ENCODE measurements at places on chromosomes 13 and 19. TPM values are rescaled to one million over a fixed set of nuclear protein-coding genes. Genes with fewer than 3 reads are reported as not detected.

DNA sequence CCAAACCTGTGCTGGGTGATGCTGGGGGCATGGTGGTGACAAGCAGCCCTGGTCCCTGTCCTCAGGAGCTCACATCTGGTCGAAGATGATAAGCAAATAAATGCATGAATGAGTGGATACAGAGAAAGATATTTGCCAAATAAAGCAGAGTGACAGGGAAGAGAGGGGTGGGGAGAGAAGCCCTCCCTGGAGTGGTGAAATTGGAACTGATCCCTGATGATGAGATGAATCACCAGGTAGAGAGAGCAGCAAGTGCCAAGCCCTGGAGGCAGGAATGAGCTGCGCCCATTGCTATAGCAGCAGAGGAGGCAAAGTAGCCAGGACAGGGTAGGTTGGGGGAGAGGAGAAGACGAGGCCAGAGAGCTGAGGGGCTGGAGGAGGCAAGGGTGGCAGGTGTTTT lies 13.7 kb downstream of the FXYD5 start:
- DNase-seq, result no peak
- H3K27me3 ChIP-seq, result no peaks in the 10 kb centered on the region
- H3K27ac ChIP-seq, result no peak overlapping the region
- no peak overlapping the region for H3K4me3 ChIP-seq

DNA sequence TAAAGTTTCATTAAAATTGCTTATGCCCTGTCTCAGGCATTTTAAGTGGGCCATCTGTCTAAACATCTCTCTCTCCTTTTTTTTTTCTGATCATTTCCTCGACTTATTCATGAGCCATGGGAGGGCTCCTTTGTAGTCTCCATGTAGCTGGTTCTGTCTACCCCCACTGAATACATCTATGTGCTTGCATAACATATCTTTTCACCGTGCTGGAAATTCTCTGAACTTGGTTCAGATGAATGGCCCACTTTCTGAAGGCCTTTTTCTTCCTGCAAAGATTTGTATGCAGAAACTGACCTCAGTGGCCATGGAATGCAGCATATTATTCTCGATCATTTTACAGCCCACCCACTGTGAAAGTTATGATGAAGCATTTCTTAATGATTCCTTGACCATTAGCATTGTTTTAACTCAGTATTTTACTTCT lies 225.3 kb downstream of the GGACT start:
- H3K36me3 ChIP-seq, result peaks cover 3% of the 10 kb centered on the region
- H3K4me3 ChIP-seq, result no peak overlapping the region
- no peaks in the 10 kb centered on the region for H3K27me3 ChIP-seq
- H3K4me1 ChIP-seq, result no peaks in the 10 kb centered on the region

GRCh38 chr13:76440568-76440967 lies 445.6 kb downstream of the KCTD12 start:
- H3K27me3 ChIP-seq, result no peaks in the 10 kb centered on the region
- no peaks in the 10 kb centered on the region for H3K4me1 ChIP-seq
- no peak overlapping the region for H3K4me3 ChIP-seq

DNA sequence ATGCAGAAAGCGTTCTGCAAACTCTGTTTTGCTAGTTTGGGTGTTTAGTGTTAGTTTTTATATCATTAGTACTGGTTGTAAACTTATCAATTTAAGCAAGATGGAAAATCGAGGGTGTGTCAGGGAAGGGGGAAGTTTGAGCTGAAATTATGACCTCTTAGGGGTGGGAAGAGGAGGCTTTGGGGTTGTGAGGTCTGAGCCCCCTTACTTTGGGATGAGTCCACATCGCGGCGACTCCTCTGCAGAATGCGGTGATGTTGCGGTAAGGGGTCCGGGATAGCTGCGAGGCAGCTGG lies 743 bp upstream of the NDUFS7 start:
- DNase-seq, result no peak
- H3K4me3 ChIP-seq, result peak overlapping the region; percentile 79
- H3K4me1 ChIP-seq, result peaks cover 28% of the 10 kb centered on the region
- peak overlapping the region; percentile 96 for H3K27ac ChIP-seq
- peaks cover 11% of the 10 kb centered on the region for H3K36me3 ChIP-seq

GRCh38 chr13:61024046-61024445 lies 391.6 kb downstream of the PCDH20 start:
- H3K36me3 ChIP-seq, result no peaks in the 10 kb centered on the region
- H3K4me1 ChIP-seq, result no peaks in the 10 kb centered on the region
- no peak overlapping the region for H3K27ac ChIP-seq
- no peak overlapping the region for H3K4me3 ChIP-seq
- DNase-seq, result no peak
- H3K27me3 ChIP-seq, result no peaks in the 10 kb centered on the region

GRCh38 chr19:46555628-46556280 lies 45.4 kb upstream of the CALM3 start:
- no peaks in the 10 kb centered on the region for H3K27me3 ChIP-seq
- H3K36me3 ChIP-seq, result no peaks in the 10 kb centered on the region
- no peak for DNase-seq
- H3K4me1 ChIP-seq, result no peaks in the 10 kb centered on the region

DNA sequence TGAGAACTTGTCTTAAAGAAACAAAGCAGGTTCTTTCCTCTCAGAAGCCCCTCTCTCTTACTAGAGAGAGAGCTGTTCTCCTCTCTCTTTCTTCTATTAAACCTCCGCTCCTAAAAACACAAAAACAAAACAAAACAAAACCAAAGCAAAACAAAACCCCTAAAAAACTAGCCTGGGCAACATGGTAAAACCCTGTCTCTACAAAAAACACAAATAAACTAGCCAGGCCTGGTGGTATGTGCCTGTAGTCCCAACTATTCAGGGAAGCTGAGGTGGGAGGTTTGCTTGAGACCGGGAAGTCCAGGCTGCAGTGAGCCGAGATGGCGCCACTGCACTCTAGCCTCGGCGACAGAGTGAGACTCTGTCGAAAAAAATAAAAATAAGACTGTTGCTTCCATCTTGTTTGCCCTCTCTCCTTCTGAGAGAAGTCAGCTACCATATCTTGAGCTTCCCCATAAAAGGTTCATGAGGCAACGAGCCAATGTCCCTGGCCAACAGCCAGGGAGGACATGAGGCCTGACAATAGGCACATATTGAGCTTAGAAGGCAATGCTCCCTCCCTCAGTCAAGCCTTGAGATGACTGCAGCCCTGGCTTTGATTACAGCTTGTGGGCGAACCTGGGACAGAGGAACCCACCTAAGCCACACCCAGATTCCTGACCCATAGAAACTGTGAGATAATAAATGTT lies 17.5 kb upstream of the FLT3 start:
- H3K36me3 ChIP-seq, result no peaks in the 10 kb centered on the region
- no peaks in the 10 kb centered on the region for H3K27me3 ChIP-seq
- H3K27ac ChIP-seq, result no peak overlapping the region

DNA sequence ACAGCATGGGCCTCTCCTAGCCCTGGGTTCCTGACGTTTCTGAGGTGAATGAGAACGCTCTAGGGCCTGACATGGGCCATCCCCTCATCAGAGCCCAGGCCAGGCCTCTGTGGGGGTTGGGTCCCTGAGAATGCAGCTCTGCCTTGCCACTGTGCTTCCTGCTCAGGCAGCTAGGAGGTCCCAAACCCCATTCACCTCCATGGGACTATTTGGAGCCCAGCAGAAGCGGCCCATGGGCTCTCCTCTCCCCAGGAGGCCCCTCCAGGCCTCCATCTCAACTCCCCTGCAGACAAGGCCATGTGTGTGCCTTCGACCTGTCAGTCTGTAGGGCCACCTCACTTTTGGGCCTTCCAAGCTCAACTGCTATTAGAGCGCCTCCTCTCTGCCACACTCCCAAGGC lies 36.9 kb downstream of the ELL start:
- no peak overlapping the region for H3K4me3 ChIP-seq
- H3K27me3 ChIP-seq, result no peaks in the 10 kb centered on the region
- peaks cover 53% of the 10 kb centered on the region for H3K4me1 ChIP-seq

DNA sequence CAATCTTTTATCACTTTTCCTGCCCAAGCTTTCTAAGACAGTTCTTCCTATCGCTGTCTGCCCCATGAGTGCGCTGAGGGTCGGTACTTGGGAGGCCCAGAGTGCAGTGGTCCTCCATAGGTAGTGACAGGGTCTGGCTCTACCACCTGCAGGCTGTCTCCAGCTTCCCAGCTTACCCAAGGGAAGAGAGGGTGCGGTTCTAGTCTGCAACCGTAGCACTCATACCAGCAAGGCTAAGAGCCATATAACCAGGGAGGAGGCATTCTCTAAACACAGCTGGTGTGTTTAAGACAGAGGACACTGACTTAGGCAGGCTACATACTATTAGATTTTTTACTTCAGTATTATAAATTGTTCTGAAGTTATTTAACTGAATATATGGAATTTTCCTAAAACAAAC lies 8.2 kb downstream of the PROZ start:
- H3K27ac ChIP-seq, result no peak overlapping the region
- H3K36me3 ChIP-seq, result peaks cover 23% of the 10 kb centered on the region
- H3K4me3 ChIP-seq, result no peak overlapping the region
- DNase-seq, result no peak

DNA sequence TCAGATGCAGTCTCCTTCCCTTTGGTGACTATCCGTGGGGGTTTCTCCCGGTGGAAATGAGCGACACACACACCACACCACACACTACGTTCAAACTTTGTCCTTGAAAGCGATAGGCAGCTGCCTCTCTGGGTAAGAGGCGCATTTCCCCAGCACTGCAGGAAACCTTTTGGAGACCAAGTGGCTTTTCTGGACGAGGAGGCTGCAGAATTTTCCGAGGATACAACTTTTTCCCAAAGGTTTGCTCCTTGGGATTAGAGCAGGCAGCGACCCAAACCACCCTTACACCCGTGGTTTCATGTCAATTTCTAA lies 38.2 kb upstream of the FLT1 start:
- DNase-seq, result no peak
- H3K27ac ChIP-seq, result peak overlapping the region; percentile 68
- H3K4me1 ChIP-seq, result peaks cover 23% of the 10 kb centered on the region

- no peak overlapping the region for H3K4me3 ChIP-seq
- H3K27me3 ChIP-seq, result peaks cover 25% of the 10 kb centered on the region
- H3K36me3 ChIP-seq, result no peaks in the 10 kb centered on the region
- no peak overlapping the region for H3K27ac ChIP-seq
- H3K4me1 ChIP-seq, result peaks cover 3% of the 10 kb centered on the region
- DNase-seq, result no peak
These were observed 515.5 kb downstream of the MYO16 start for GRCh38 chr13:109144693-109145437.

DNA sequence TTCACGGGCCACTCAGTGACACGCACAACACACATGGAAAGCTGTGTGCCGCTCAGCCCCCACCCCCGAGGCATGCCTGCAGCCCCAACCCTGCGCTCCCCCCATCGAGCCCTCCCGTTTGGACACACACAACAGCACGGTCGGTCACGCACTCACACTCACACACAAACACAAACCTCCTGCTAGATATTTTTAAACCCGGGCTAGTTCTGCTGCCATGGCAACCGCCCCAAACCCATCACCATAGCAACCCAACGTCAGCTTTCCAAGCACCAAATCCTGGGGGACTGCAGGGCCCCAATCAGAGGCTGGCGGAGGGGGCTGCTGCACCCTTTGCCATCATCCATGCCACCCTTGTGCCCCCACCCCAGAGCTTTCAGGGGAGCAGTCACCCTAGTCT lies 2.5 kb upstream of the NOVA2 start:
- H3K36me3 ChIP-seq, result no peaks in the 10 kb centered on the region
- peaks cover 36% of the 10 kb centered on the region for H3K27me3 ChIP-seq
- no peak overlapping the region for H3K27ac ChIP-seq
- DNase-seq, result no peak
- no peaks in the 10 kb centered on the region for H3K4me1 ChIP-seq
- H3K4me3 ChIP-seq, result no peak overlapping the region

DNA sequence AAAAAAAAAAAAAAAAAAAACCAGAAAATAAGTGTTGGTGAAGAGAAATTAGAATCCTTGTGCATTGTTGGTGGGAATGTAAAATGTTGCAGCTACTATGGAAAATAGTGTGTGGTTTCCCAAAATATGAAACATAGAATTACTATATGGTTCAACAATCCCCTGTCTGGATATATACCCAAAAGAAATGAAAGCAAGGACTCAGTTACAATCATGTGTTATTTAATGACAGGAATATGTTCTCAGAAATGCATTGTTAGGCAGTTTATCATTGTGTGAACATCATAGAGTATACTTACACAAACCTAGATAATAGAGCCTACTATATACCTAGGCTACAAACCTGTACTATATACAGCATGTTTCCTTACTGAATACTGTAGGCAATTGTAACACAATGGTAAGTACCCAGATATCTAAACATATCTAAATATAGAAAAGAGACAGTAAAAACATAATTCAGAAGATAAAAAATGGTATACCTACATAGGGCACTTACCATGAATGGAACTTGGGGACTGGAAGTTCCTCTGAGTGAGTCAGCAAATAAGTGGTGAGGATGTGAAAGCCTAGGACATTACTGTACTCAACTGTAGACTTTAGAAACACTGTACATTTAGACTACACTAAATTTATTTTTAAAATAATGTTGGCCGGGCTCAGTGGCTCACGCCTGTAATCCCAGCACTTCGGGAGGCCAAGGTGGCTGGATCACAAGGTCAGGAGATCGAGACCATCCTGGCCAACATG lies 25.7 kb upstream of the SLC7A1 start:
- DNase-seq, result no peak
- no peaks in the 10 kb centered on the region for H3K36me3 ChIP-seq
- H3K4me1 ChIP-seq, result no peaks in the 10 kb centered on the region

DNA sequence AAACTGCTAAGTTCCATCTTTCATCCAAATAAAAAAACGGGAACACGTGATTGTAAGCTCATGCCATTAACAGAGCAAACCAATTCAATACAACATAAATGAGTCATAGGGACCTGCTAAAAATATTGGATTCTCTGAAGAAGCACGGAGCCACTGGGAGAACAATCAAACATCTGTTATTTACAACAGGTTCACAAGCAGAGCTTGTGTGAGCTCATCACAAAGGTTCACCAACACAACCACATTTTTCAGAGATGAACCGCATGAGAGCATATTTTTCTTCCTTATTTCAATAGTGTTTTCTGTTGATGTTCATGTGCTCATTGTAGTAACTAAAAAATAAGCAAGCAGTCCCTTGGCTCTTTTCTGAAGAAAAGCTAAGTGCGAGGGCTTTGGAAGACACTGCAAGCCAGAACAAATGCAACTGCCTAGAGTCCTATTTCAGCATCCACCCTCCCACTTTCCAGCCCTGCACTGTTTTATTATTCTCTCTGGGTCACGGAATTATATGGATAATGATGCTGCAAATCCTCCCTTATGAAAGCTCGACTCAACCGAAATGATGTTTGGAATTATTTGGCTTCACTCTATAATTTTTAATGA lies 545.8 kb downstream of the LIG4 start:
- no peaks in the 10 kb centered on the region for H3K27me3 ChIP-seq
- no peak for DNase-seq
- H3K4me1 ChIP-seq, result no peaks in the 10 kb centered on the region
- H3K4me3 ChIP-seq, result no peak overlapping the region
- H3K36me3 ChIP-seq, result no peaks in the 10 kb centered on the region

GRCh38 chr13:34623331-34623730 lies 318.7 kb upstream of the NBEA start:
- DNase-seq, result no peak
- no peak overlapping the region for H3K27ac ChIP-seq
- H3K27me3 ChIP-seq, result no peaks in the 10 kb centered on the region
- H3K36me3 ChIP-seq, result no peaks in the 10 kb centered on the region

- no peak for DNase-seq
- H3K27ac ChIP-seq, result no peak overlapping the region
- H3K4me1 ChIP-seq, result no peaks in the 10 kb centered on the region
- H3K4me3 ChIP-seq, result no peak overlapping the region
- no peaks in the 10 kb centered on the region for H3K36me3 ChIP-seq
These were observed 844.8 kb downstream of the PCDH17 start for GRCh38 chr13:58476206-58476918.

SLITRK5 gene
- under 0.01 TPM for total RNA-seq

CYP4F3 gene
- 0.31 TPM for total RNA-seq

TMTC4 gene
- total RNA-seq, result 3.6 TPM

SYT3 gene
- total RNA-seq, result not detected

WBP4 gene
- 22.0 TPM for total RNA-seq

GPR12 gene
- not detected for total RNA-seq

CYP2A7 gene
- not detected for total RNA-seq

Data from heart left ventricle (tissue), 16 donors.